Stimulated activated CD8-positive, alpha-beta memory T cell treated with anti-CD3 and anti-CD28 coated beads, Interleukin-4, amount 100 ng/mL, for 1 hour (primary cell): ENCODE measurements at places on chromosomes 5 and 9.

DNA sequence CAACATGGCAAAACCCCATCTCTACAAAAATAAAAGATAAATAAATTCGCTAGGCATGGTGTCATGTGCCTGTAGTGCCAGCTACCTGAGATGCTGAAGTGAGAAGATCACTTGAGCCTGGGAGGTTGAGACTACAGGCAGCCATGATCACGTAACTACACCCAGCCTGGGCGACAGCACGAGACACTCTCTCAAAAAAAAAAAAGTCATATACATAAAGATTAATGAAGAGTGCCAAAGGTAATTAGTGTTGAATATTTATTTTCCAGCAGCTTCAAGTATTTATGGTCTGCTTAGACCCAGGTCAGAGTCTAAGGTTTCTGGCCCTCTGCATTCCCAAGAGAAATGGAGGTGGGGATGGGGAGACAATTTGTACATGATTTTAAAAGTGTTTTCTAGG, 167.7 kb downstream of the CD180 start:
- no peak for DNase-seq

DNA sequence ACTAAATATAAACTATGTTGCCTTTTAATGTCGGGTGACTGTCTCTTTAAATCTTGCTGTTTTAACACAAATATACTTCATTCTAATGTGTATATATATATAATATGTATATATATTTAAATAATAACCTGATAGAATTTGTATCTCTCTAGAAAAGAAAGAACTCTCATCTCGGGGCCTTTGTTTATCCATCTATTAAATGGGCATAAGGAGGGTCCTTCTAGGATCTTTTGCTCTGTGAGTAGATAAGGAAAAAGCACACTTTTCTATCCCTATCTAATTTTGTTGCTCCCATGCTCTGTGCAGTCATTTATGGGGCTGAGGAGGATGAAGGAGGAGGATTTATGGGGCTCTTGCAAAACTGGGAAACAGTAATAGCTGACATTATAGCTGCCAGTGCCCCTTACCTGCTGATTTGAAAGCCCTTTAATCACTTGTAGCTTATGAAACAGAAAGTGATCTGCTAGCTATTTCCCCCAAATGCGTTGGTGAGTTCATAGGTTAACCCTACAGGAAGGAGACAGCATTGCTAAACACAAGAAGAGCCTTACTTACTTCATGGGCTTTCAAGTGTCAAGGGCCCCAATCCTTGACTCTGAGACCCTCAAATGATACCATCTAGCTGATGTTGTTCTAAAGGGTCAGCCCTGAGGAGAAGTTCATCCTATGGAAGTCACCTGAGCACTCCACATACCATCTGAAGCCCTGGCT, 5.8 kb upstream of the PPARGC1B start:
- no peak for DNase-seq

DNA sequence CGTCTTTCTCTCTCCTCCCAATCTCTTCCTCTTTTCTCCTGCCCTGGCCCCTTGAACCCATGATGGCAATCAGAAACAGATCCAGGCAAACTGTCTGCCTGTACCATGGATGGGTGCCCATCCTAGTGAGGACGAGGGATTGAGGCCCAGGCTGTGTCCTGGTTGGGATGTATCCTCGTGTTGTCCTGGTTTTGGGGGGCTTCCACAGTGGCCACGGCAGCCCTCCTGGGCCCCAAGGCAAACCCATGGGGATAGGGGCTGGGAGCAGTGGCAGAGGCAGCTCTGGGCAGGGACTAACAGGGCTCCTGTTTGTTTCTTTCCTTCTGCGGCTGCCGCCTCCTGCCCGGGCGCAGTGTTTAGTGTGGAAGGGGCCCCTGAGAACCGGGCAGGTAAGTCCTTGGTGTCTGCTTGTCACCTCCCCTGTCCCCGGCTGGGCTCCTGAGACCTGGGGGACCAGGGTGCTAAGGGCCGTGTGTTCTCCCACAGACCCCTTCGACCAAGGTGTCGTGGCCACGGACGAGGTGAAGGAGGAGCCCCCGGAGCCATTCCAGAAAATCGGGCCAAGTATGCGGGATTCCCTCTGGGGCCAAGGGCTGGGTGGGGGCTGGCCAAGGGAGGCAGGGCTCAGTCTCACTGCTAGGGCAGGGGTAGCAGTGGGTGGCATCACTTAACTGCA, 70.0 kb downstream of the AMBP start:
- DNase-seq = no peak

- no peak for DNase-seq
Measured at GRCh38 chr9:15277400-15278090, 29.5 kb downstream of the TTC39B start.

DNA sequence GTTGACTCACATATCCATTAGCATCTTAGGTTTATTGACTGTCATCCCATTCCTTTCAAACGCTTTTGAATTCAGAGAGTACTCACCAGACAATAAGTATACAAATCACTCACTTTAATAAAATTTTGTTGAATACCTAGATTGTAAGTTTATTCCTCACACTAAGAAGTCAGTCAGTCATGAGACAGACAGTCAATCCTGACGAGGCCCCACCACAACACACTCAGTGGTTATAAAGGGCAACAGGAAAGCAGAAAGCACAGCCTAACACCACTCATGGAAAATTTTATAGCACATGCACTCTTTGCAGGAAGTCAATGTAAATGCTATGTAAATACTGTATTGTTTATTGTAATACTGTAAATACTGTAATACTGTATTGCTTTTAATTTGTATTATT, 176.3 kb upstream of the PTGER4 start:
- DNase-seq = no peak

GRCh38 chr9:1034271-1034670, 15.9 kb upstream of the DMRT2 start:
- DNase-seq = no peak
